CD8-positive, alpha-beta memory T cell (primary cell): ENCODE measurements at places on chromosomes 5 and 9. TPM values are rescaled to one million over a fixed set of nuclear protein-coding genes. Genes with fewer than 3 reads are reported as not detected.

DNA sequence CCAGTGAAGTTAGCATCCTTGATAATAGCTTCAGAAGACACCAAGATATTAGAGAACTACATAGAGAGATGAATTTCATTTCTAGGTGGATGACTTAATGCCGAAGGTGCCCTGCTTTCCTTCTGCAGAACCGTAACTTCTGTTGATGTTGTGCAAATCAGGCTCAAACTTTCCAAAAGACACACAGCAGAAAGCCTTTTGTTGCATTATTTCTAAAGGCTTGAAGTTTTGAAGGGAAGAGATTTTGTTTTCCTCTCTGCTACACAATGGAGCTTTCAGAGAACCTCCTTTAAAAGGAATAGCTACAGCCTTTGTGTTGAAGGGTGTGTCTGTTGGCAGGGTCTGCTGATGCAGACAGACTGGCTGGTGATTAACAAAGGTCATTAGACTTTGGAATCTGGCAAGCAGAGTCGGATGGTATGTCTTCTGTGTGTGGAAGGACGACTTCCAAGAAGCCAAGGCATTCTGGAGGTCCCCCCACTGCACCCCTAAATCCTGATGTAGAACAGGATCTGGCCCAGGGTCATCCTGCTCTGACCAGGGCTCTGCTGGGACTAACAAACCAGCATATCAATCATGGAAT, 57.8 kb downstream of the ZNF462 start:
- DNase-seq: no peak

DNA sequence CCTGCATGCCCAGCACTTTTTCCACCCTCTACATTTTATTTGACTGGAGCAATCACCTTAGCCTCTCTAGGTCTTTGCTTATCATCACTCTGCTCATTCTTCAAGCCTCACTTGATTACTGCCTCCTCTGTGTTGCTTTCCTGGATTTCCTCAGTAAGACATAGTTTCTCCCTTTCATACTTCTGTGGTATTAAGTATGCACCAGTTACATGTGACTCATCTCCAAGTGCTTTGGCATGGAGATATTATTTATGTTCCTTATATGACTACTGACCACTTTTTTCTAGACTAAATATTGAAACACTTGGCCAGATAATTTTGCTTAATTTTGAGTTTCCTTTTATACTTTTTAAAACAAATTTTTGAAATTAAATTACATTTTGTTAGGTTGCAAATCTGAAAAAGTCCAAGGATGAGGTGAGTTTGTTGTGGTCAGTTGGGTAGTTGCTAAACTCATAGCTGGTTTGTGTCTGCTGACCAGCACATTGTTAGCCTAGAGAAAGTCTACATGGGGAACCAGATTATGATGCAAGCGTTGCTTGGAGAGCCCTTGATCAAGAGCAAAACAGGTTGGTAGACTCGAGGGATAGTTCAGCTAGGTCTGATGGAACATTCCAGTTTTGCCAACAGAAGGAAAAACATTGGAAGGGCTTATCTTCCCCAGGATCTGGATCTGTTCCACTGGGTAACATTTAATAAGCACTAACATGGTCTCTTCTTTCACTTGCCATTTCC, 140.2 kb downstream of the TMC1 start:
- no peak for DNase-seq

GRCh38 chr9:6696178-6696577, 50.6 kb upstream of the GLDC start:
- DNase-seq: no peak

DNA sequence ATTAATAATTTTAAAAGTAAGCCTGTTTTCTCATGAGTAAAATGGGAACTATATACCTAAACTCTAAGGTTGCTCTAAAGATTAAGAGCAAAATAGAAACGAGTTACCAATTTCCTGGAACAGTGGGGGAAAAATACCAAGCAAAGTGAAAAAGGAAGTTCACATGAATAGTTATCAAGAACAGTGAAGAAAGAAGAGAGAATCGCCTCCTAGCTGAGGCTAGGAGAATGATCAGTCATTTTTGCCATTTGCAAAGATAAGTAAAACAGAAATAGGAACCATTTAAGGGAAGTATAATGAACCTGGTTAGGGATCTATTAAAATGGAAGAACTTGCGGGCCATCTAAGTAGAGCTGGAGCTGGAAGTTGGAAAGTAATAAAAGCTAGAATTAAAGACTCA, 50.7 kb downstream of the P4HA2 start:
- DNase-seq: no peak

- no peak for DNase-seq
Measured at GRCh38 chr5:173412566-173412965, 84.4 kb upstream of the STC2 start.

DNA sequence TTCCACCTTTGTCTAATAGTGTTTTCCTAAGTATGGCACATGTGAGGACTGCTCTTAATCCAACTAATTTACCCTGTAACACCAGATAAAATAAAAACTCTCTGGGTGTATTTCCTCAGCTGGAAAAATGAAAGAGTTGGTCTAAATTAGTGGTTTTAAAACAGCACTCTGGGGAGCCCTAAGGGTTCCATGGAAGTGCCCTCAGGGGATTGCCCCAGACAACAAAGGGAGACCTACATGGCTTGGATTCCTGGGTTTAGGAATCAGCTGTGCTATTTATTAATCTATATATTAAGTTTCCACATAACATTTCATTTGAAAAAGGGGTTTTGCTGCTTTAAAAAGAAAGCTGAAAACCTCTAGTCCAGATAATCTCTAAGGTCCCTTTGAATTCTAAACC, 20.2 kb downstream of the ADAMTS6 start:
- no peak for DNase-seq

DNA sequence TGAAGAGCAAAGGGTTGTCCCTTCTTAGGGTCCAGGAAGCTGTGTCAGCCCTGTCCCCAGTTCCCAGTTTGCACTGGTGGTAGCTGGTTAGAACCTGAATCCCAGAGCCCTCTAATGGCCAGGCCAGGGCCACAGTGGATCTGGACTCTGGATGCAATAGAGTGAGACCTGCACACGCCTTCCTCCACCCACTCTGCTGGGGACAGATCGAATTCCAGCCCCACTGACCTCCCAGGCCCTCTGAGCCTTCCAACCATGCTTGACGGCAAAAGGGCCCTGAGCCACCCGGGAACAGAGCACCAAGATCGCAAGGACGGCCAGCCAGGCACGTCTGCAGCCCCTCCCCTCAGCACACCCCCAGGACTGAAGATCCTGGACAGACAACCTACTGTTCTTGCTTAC, 23.7 kb downstream of the NAIF1 start:
- no peak for DNase-seq

Gene UGCG
- 13.1 TPM for polyA plus RNA-seq

DNA sequence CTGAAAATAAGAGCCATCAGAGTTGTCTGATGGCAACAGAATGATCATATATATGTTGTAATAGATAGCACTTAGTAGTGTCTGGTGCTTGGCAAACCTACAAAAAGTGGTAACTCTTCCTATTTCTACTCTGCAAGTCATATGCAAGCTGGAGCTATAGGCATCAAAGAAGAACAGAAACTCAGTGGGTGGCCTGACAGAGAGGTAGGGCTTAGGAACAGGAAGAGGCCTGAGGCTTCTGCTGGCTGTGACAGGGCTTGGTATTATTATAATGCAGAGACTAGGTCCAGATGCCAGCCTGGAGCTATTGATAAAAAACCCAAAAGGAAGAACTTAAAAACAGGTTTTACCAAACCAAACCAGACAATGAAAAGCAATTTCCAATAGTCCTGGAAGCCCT, 4.4 kb upstream of the DIAPH1 start:
- no peak for DNase-seq

Gene ADGRD2
- not detected for polyA plus RNA-seq

DNA sequence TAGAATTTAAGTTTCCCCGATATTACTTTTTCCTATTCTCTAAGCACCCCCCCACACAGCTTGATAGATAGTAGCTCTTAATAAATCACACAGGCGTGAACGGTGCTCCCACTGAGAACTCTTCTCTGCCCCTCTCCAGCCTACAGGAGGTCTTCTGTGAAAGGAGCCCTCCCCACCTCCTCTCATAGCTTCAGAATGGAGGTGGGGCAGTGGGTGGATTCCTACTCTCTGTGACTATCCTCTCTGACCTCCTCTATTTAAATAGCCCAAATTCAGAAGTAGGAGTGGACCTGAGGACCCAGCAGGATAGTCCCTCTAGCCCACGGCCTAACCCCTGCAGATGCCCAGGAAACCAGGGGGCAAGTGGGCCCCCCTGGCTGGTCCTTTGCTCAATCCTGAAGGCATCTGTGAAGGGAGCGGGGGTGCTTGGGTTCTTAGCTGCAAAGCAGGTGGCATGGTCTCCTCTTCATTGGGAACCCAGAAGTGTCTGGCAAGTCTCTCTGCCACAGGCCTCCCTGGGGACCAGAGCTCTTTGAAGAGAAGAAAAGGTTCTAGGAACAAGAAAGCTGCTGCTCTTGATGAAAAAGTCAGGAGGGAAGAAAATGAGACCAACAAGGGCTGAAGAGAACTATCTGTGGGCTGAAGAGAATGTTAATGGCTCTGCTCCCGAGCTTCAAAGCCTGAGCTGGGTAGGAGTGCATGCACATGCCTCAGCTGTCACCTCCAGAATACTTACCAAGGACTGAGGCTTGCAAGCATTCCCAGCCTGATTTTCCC, 21.1 kb upstream of the HSPA9 start:
- no peak for DNase-seq
